ENCODE measurements at places on chromosomes 3 and 15. TPM values are rescaled to one million over a fixed set of nuclear protein-coding genes. Genes with fewer than 3 reads are reported as not detected.

Gene TMEM45A
- total RNA-seq, result 20.9 TPM

Gene C3orf85
- not detected for total RNA-seq

Gene PLSCR2
- 0.73 TPM for total RNA-seq

Gene MYL3
- 8.5 TPM for total RNA-seq

DNA sequence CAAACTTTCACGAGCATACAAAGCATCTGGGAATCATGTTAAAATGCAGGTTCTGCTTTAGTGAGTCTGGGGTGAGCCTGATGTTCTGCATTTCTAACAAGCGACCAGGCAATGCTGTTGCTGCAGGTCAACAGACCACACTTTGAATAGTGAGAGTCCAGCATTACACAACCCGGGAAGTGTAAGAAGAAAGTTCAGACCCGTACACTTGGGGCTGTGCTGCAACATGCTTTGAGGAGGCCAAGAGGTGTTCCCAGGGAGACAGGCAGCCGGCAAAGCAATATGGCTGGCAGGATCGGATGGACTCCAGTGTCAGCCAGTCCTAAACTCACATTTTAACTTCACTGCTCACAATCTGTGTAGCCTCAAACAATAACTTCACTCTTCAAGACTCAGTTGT lies 134.2 kb downstream of the LIPC start:
- DNase-seq, result no peak

Gene ROBO1
- total RNA-seq, result 50.7 TPM

- DNase-seq, result no peak
Observed at GRCh38 chr3:182740710-182741109, 52.6 kb upstream of the ATP11B start.

Gene SOX2
- total RNA-seq, result under 0.01 TPM

- DNase-seq, result peak; percentile 38
Observed at GRCh38 chr3:194537732-194538247, 51.0 kb upstream of the ATP13A3 start.

DNA sequence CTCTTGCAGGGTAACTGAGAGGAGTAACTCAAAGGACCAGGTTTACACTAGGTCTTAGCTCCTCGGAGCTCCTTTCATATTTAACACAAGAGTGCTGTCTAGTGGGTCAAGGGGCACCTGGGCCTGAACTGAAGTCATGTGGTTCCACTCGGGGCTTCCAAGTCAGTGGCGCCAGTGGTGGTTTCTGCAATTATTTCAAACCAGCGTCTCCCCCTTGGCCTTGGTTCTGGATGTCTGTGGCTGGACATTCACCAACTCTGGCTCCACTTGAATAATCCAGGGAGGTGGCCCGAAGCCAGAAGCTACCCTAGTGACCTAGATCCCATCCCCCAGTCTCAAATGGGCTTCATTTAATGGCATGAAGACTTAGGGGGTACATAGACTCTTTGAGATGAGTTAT lies 144.3 kb upstream of the ADAMTS9 start:
- no peak for DNase-seq

GRCh38 chr15:79898369-79898768 lies 1.6 kb upstream of the MTHFS start:
- DNase-seq, result no peak

DNA sequence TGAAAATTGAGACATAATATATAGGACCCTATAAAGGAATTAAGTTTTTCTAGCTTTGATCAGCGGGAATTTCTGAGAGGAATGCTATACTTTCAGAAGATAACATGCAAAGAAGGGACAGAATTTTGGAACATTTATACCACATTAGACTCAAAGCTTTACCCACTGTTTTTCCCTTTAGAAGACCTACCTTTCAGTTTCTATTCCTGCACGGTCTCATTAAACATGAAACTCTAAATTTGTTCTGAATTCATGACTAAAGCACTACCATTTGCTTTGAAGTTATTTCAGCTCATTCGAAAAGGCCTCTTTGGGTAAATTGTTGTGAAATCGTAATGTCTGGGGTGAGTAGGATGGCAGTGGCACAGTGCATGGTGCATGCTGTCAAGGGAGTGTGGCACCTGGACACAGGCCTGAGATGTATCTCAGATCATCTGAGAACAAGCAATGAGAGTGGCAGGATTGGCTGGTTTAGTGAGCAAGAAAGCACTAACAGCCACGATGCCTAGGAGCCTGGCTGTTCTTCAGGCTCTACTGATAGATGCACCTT lies 42.5 kb downstream of the CHCHD4 start:
- DNase-seq, result no peak
